ENCODE measurements at places on chromosomes 1 and 21.

DNA sequence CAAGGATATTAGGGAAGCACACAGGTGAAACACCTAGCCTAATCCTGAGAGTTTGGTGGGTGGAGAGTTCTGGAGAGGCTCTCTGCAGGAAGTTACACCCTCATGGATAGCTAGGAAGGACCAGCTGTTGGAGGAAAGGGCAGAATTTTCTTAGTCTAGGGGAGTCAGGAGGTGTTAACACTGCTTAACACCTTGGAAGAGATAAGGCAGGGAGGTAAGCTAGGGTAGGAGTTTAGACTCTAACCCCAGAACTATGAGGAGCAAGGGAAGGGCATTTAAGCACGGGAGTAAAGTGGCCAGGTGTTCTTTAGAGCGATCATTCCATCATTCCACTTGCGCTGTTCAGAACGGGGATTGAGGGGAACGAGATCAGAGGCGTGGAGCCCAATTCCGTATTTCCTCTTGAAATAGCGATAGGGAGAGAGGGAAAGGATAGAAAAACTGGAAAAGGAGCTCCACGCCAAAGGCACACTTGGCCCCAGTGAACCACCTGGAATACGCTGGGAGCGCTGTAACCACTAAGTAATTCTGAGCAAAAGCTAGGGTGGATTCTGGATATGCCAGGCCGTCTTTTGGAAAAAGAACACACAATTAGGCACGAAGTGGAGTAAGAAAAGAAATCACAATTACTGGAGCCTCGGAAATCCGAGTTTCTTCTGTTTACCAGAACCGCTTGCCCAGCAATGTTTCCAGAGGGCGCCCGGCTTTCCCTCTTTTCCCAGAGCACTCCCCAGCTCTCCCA lies 1.5 kb upstream of the GPR137B start:
- DNase-seq, result no peak

DNA sequence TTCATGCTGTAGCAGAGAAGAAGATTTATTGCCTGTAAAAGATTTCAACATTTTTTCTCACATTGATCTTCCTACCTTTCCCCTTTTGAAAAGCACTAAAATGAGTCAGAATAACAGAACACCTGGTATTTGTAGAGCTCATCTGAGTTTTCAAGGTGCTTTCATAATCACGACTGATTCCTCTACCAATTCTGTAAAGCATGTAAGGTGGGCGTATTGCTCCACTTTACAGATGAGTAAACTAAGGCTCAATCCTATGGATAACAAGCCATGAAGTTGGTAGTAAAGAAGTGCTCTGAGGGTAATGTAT lies 227.9 kb upstream of the KIAA0040 start:
- DNase-seq, result no peak

DNA sequence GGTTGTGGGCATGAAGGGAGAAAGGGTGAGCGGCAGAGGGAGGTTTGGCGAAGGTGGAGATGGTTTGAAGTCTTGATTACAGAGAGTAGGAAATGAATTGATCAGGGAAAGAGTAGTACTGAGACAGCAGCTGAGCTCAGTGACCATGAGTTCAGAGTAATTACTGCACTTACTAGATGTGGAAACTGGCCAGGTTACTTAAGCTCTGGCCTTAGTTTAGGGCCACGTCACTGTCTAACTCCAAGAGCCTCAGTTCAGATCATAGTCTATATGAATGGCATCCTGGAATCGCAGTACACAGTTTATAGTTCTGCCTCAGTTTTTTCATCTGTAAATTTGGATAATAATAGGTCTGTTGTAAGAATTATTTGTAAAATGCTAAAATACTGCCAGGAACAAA lies 78.1 kb downstream of the KCTD3 start:
- DNase-seq, result no peak

DNA sequence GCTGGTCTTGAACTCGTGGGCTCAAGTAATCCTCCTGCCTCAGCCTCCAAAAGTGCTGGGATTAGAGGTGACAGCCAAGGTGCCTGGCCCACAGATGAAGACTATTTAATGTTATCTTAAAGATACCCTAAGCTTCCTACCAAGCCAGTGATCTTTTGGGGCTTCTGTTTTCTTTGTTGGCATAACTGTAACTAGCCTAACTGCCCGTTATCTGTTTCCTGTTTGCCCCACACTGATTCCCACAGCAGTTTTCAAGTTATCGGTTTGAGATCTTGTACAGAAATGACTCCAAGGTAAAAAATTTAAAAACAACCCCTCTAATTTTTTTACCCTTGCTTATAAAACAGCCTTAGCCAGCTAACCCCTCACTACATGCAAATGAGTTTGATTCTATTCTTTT lies 12.4 kb downstream of the SELL start:
- DNase-seq, result no peak

- DNase-seq, result no peak
Measured at GRCh38 chr1:34263406-34263805, 86.7 kb downstream of the C1orf94 start.

All from activated T-cell treated with anti-CD3 and anti-CD28 coated beads for 1 hour (primary cell).